ENCODE measurements at places on chromosomes 4 and X.
A peak's percentile ranks its signal among the peaks of the same experiment; 100 is the strongest.

- no peak for DNase-seq
These were observed 65.0 kb downstream of the COQ2 start for GRCh38 chr4:83219344-83220331.

DNA sequence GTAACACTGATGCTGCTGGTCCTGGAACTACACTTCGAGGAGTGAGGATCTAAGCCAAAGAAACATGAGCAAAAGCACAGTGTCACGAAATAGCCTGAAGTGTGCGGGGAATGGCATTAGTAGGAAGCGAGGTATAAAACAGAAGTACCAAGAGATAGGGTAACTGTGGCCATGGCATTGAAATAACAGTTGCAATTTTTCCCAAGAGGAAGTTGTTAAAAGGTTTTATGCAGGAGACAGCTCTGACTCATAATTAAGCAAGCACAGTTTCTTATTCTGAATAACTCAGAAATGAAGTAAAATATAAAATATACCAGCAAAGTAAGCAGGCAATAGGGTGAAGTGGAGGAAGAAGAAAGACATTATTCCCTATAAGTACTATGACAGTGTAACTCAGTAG is 90.3 kb upstream of the TMEM150C start:
- DNase-seq = peak; percentile 19

GRCh38 chr4:80465238-80465637 is 129.7 kb downstream of the CFAP299 start:
- no peak for DNase-seq

GRCh38 chr4:165299399-165300060 is 27.9 kb upstream of the MSMO1 start:
- DNase-seq = no peak

GRCh38 chrX:40010550-40011321 is 87.0 kb downstream of the BCOR start:
- peak; percentile 26 for DNase-seq

- DNase-seq = peak; percentile 53
These were observed 630.0 kb upstream of the TENM3 start for GRCh38 chr4:181613200-181613599.

DNA sequence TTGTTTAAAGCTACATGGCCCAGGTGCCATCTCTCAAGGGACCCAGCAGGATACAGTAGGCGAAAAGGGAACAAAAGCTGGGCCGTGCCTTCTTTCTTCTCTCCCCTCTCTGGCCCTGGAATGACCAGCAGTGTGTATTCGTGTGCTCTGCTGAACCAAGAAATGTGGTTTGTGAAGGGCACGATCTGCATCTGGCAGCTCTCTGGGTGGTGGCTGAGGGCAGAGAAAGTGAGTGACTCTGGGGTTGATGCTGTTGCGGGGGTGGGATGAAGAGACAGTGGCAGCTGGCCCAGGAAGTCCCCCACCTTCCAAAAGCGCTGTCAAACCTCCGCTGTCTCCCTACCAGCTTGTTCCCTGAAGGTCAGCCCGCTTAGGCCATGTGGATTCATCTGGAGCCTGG is 88.3 kb downstream of the CLDN34 start:
- no peak for DNase-seq

DNA sequence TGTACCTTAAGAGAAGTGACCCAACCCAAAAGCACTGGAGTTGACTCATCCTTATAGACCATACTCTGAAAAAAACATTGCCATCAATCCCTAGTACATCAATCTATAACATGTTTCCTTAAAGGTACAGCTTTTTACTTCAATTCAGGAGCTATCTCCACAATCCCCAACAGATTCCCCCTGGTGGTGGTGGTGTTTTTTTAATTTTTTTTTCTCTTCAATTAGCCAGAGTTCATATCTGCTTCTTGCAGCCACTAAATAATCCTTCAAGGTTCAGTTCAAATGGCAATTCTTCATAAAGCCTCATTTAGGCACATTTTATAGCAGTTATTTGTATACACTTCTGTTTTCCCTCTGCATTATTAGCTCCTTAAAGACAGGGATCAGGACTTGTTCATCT is 60.7 kb upstream of the KDR start:
- DNase-seq = no peak

GRCh38 chr4:165628572-165628971 is 244.5 kb upstream of the TLL1 start:
- DNase-seq = no peak

- peak; percentile 93 for DNase-seq
These were observed at the start of gene EPHA5 for GRCh38 chr4:65670331-65671031. EPHA5 (minus strand) TSS chr4:65670489; CDS start chr4:65669742, 747 bp downstream.

DNA sequence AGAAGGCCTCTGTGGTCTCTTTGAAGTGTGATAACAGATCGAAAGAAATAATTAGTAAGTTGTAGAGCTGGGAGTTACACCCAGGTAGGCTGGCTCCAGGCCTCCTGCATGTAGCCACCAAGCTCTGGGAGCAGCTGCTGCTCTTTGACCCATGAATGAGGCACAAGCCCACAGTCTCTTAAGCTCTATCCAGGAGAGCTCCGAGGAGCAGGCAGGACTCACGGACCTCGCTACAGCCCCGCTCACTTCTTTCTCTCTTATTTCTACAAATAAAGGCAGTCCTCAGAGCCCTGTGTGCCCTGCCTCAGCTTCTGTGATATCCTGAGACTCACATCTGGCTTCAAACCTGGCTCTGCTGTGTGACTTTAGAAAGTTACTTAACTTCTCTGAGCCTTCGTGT is 86.9 kb downstream of the EVC start:
- no peak for DNase-seq

Data from fibroblast of skin of scalp (primary cell).